T-helper 2 cell (primary cell): ENCODE measurements at places on chromosomes 13 and 19.
A peak's percentile ranks its signal among the peaks of the same experiment; 100 is the strongest.

- peak; percentile 38 for DNase-seq
Measured at GRCh38 chr19:47445937-47446402, 25.7 kb downstream of the SLC8A2 start.

DNA sequence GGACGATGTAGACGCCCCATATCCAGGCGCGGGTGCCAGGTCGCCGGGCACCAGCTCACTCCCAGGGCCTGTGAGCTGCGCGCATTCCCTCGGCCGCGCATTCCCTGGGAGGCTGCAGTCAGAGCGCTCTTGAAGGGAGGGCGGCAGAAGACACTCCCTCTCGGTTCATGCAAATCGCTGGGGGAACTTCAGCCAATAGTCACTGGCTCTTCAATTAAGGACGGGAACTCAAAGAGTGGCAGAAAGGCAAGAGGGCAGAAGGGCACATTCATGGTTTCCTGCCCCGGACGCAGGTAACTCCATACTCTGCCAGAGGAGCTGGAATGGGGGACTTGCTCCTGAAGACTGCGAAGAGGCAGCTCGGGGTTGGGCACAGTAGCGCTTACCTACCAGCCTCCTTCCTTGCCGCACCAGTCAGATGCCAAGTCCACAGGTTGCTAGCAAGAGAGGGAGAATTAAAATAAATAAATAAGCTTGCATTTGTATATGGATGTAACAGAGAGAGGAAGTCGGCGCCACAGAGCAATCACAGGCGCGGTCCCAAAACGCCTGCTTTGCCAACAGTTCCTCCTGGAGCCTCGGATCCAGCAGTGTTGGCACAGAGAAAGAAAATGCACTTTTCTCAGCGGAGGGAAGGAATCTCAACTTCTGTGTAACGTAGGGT lies 459 bp downstream of the PCDH20 start:
- peak; percentile 2 for DNase-seq

- no peak for DNase-seq
Measured at GRCh38 chr13:102033386-102033785, 368.5 kb downstream of the FGF14 start.

DNA sequence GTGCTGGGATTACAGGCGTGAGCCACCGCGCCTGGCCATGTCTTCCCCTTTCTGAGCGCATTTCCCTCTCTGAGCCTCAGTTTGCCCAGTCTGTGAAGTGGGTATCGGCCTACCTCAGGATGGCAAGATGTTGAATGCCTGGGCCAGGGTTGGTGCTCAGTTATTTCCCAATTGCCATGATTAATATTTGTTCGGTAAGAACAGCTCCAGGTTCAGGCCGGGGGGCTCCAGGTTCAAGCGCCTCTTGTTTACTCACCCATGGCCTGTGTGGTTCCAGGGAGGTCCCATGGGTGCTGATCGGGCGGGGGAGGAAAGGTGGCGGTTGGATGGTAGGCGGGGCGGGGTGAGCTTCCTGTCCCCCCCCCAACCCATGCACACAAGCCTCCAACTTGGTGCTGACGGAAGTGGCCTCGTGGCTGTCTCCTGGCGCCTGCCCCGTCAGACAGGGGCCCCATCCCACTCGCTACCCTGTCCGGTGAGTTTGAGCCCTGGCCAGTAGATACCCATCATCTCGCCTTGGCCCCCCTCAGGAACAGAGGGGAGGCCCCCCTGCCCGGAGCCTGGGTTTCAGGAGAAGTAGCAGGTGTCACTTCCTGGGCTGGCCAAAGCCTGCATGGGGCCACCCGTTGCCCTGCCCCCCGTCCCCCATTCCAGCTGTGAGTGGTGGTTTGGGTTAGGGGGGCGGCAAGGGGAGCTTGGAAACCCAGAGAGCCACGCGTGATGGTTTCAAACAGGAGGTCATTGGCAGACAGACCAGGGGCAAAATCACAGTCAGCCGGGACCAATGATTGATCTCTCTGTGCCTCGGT lies at the start of gene FCHO1:
TSS of gene FCHO1 (plus strand) at position 375 of the 809 bp plus-strand sequence. CDS start 3,688 bp downstream, outside the sequence.
- peak; percentile 71 for DNase-seq

DNA sequence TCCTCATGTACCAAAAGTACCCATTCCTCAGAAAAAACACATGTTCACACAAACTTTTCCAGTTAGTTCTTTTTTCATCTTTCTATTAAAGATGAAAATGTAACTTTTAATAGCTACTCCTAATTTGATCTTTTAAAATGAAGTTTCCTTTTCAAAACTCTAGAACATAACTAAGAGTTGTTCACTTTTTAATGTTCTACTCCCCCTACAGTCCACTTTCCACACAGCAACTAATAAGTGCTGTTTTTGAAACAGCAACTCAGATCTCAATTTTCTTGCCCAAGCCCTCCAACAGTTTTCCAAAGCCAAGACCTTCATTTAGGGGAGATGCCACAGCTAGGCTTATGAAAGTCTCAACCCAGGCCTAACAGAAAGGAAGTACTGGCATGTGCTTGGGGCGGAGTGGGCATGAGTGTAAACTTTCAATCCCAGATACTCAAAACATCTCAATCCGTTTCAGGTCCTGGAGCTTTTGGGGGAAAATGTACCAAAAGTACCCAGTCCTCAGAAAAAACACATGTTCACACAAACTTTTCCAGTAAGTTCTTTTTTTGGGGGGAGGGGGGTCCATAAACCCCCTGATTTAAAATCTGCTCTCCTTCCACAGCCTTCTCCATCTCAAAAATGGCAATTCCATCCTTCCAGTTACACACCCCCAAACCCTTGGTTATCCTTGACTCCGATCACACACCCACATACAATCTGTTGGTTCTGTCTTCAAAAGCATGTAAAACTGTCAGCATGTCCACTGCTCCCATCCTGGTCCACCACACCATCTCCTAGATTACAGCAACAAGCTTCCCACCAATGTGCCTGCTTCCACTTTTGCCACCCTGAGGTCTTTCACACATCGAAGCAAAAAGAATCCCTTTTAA lies 2.0 kb downstream of the FBL start:
- DNase-seq, result no peak

- no peak for DNase-seq
Measured at GRCh38 chr13:111315347-111315995, 5.0 kb upstream of the TEX29 start.

- no peak for DNase-seq
Measured at GRCh38 chr13:59416561-59416960, 747.2 kb downstream of the DIAPH3 start.

DNA sequence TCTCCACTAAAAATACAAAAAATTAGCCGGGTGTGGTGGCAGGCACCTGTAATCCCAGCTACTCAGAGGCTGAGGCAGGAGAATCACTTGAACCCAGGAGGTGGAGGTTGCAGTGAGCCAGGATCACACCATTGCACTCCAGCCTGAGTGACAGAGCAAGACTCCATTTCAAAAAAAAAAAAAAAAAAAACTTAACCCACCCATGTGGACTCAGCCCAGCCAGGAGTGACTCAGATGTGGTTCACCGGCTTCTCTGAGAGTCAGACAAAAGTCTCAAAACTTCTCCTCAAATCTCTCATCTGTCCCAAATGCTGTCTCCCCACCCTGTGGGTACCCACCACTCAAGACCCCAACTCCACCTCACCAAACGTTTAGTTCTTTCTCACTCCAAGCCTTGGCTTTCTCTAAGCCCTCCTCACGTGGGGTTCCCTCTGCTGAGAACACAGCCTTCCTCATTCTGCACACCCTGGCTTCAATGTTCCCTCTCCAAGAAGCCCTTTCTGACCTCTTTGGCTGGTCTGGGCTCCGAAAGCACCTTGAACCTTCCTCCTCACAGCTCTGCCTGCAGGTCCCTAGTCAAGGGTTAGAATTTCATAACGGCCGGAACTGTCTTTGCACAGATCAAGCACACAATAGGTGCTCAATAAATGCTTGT lies 11.1 kb upstream of the RAB3A start:
- DNase-seq, result no peak

DNA sequence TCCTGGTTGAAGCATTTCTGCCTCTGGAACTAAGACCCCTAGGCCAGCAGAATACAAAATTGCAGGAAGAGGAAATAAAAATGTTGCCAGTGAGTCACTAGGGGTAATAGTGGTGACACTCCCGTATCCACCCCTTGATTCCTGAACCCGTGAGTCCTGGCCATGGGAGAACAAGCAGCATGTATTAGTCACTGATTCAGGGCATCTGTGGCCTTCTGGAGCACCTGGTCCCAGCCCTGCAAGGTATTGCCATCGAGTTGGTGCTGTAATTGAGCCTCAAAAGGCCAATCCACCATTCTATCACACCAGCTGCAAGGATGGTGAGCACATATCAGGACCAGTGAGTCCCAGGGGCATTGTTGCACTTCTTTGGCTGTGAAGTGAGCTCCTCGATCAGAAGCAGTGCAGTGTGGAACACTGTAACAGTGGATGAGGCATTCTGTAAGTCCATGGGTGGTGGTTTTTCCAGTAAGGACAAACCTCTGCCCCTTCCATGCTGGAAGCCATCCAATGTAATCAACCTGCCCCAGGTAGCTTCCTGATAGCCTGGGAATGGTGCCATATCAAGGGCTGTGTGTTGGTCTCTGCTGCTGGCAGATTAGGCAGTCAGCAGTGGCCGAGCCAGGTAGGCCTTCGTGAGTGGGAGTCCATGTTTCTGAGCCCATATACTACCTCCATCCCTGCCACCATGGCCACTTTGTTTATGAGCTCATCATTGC lies 39.6 kb downstream of the C1QTNF9 start:
- no peak for DNase-seq

- DNase-seq, result no peak
Measured at GRCh38 chr19:38894968-38895367, 4.5 kb downstream of the SIRT2 start.
